ENCODE measurements at places on chromosomes 7 and 10.

- no peak for DNase-seq
These were observed 699.9 kb downstream of the INHBA start for GRCh38 chr7:41002741-41003610.

- no peak for DNase-seq
These were observed 34.6 kb downstream of the CHST3 start for GRCh38 chr10:71998840-71999194.

GRCh38 chr7:22997871-22998518 lies 15.9 kb downstream of the HYCC1 start:
- no peak for DNase-seq

GRCh38 chr10:35400595-35401268 lies 64.4 kb downstream of the CCNY start:
- no peak for DNase-seq

- DNase-seq, result no peak
These were observed 138.9 kb upstream of the BMPER start for GRCh38 chr7:33766405-33766804.

DNA sequence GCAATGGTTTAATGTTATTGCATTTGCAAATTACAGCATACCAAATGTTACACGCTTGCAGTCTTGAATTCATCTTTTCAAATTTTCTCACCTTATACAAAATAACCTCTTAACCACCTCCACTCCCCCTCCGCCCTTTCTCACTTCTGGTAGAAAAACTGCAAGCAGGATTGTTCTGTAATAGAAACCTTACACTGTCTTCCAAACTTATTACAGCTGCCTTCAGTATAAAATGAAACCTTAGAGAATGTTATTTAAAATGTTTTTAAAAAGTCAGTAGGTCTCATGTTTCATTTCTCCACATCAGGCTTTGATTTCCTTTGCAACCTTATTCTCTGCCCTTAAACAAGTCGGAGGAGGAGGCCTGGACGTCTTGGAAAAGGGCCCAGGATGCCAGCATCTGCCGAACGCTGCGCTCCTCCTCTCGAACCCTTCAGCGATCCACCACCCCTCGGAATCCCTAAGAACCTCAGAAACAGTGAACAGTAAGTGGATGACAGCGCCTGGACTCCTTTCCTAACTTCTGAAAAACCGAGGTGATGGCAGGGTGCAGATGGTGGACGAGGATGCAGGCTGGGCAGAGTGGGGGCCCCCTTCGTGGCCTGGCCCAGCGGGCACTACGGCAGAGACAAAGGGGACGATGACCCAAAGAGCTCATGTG lies 74.0 kb downstream of the FGFR2 start:
- no peak for DNase-seq

GRCh38 chr10:62810156-62810902 lies 5.8 kb downstream of the ADO start:
- DNase-seq, result no peak

DNA sequence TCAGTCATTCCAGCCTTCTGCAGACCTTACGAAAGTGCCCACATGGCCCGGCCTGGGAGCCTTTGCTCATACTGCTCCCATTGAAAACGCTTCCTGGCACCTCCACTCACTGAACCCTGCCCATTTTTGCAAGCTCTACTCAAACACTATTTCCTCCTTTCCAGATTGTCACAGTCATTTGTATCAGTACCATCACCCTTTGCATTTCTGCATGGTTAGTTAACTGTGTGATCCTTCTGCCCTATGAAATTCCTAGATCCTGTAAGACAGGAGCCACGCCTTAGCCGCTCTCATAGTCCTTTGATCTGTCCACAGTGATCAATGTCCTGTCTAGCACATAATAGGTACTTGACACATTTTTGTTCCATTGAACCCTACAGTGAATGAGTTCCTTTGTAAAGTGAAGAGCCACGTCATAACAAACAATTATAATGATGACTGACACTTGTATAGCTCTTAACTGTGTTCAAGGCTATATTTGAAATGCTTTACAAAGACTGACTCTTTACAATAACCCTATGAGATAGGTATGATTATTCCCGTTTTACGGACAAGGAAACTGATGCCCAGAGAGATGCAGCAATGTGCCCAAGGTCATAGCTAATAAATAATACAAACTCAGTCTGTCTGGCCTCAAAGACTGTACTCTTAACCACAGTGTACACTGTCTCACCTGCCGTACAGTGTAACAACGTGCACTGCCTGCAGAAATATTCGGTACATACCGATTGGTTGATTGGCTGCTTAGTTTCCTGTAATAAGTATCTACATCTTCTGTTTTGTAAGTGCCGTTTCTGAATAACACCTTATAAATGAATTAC lies 16.6 kb upstream of the ITIH2 start:
- DNase-seq, result no peak
